ENCODE measurements at places on chromosomes 3 and 15.

GRCh38 chr3:68620211-68620610 is 312.1 kb downstream of the TAFA4 start:
- no peak for DNase-seq

DNA sequence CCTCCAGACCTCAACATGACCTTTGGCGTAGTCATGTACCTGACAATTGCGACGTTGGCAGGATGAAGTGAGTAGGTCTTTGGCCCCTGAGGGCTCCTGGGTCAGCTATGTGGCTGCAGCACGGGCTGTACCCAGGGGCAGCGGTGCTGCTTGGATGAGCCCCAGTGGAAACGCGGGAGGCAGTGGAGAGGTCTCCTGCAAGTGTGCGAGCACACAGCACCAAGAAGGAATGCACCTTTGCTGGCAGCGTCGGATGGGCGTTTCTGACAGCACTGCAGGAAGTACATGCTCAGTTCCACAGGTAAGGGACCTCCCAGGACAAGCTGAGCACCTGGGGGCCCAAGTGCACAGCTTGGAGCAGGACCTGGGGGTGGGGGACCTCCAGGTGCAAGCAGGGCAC is 67.4 kb upstream of the UNC13C start:
- no peak for DNase-seq

DNA sequence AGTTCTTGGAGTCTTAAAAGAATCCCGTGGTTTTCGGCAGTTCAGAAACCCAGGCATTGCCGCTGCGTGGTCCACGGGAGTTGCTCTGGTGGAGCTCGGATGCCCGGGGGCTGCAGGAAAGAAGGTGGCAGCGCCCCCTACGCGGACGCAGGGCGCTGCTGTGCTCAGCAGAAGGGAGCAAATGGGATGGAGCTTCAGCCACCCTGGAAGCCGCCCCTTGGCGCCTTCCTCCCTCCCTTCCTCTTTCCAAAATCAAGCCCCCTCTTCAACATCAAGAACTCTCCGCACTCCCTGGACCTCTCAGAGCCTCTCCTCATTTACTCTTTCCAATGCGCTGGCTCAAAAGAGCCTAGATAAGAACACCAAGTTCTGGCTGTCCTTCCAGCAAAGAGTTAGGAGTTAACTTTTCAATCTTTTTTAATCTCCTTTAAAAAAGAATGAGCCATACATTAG is 880 bp upstream of the CHRNA7 start:
- no peak for DNase-seq

- DNase-seq, result no peak
Observed at GRCh38 chr15:76398317-76399104, 61.9 kb downstream of the ISL2 start.

GRCh38 chr15:95953032-95953431 is 377.5 kb upstream of the NR2F2 start:
- no peak for DNase-seq

DNA sequence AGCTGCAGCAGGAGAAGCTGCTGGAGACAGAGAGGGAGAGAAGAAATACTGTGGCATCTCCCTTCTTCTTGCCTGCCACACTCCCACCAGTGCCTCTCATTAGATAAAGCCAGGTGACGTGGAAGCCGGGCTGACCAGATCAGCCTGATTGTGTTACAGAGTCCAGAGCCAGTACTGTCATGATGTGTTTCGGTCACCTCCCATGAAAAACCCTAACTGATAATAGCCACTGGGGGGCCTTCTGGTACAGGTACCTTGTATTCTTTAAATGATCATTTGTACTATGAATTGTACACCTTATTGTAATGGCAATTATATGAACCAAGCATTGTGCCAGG is 125.8 kb upstream of the TMEM108 start:
- no peak for DNase-seq

DNA sequence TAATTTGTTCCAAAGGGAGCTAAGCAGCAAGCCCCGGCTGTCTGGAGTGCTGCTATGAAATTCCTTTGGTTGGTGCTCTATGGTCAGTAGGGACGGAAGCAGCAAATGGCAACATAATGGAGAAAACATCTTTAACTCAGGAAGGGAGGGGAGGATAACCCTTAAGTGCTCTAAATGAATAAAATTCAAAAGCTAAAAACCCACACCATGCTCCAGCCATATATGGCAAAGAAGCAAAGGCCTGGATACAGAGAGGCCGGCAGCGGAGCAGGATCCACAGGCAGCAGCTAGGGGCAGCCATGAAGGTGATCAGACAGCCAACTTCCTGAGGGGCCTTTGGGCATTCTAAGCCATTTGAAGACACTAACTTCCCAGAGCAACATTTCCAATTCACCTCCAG is 38.9 kb downstream of the IL17RD start:
- no peak for DNase-seq

- DNase-seq, result no peak
Observed at GRCh38 chr3:139945942-139946341, 11.0 kb downstream of the CLSTN2 start.

GRCh38 chr3:2356298-2356950 is 257.8 kb downstream of the CNTN4 start:
- no peak for DNase-seq

- no peak for DNase-seq
Observed at GRCh38 chr15:51093839-51094605, 684 bp downstream of the TNFAIP8L3 start.

GRCh38 chr3:133188996-133189395 is 150.8 kb downstream of the TMEM108 start:
- no peak for DNase-seq

GRCh38 chr15:72790302-72790910 is 6.8 kb upstream of the ADPGK start:
- no peak for DNase-seq

DNA sequence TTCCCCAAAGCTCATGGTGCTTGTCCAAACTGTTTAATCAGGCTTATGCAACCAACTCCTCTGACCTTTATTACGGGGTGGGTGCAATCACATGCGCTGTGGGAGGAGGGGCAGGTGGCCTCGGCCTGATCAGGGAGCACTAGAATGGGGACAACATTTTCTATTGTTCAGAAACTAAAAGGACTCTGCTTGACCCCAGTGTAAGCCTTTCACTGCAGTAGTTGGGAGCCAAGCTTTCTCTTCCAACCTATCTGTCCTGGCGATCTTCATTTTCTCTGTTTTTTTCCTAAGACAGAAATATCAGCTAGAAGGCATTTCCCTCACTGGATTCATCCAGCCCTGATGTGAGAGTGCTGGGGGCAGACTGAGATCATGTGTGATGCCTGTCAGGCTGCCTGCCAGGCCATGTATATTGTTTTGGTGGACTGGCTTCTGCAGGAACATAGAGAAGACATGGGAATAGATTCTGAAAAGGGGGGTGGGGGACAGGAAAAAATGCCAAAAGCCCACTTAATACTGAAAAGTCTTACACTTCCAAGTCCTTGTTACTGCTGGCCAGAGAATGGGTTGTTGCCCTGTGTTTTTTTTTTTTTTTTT is 627.0 kb upstream of the TBL1XR1 start:
- DNase-seq, result no peak

- no peak for DNase-seq
Observed at GRCh38 chr3:188972310-188972709, 199.5 kb upstream of the TPRG1 start.

GRCh38 chr15:31563001-31563400 is 236.4 kb downstream of the KLF13 start:
- no peak for DNase-seq

- DNase-seq, result no peak
Observed at GRCh38 chr3:173938616-173939015, 541.1 kb downstream of the NLGN1 start.

DNA sequence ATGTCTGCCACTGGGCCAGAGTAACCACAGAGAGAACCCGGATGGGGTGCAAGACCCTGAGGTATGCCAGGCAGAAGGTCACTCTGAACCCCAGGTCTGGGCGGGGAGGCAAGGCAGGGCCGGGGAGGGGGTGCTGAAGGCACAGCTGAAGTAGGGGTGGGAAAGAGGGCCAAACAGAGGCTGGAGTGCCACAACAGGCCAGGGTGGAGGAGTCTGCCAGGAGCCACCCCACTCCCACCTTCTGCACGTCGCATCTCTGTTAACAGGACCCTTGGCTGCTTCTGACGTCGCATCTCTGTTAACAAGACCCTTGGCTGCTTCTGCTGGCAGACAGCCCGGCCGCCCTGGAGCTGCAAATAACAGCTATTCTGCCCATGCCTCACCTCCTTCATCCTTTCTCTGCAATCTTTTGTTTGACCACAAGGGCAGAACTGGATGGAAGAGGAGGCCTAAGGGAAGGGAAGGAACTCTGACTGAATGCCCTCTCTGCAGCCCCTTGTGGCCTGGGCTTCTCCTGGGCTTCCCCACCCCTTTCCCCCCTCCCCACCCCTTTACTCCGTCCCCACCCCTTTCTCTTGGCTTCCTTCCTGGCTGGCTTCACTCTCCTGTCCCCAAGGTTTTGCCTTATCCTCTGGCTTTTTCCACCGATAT is 20.6 kb upstream of the FBLN2 start:
- DNase-seq, result no peak
